ENCODE measurements at places on chromosomes 2 and 18.

GRCh38 chr2:174161490-174161889 lies 86.8 kb downstream of the OLA1 start:
- DNase-seq: no peak

GRCh38 chr18:25538175-25538922 lies 186.4 kb upstream of the ZNF521 start:
- no peak for DNase-seq

DNA sequence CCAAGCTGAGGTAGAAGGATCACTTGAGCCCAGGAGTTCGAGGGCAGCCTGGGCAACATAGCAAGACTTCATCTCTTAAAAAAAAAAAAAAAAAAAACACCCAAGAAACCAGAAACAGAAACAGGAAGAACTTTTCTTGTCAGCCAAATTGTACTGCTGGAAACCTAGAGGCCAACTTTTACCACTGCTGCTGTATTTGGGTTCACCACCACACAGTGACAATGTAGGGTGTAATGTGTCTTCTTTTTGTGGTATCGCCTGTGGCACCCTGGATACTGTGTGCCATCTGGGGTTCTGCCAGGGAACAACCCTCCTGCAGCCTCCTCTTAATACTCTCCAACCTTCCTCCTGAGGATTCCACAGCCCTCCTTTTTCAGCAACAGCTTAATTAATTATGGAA lies 72.6 kb downstream of the STK39 start:
- peak; percentile 3 for DNase-seq

GRCh38 chr2:233460726-233461441 lies 105.7 kb downstream of the USP40 start:
- DNase-seq: no peak

GRCh38 chr2:85751627-85752026 lies 2.2 kb upstream of the ATOH8 start:
- no peak for DNase-seq

- DNase-seq: no peak
Observed at GRCh38 chr2:158967731-158968395, 577 bp upstream of the TANC1 start.

GRCh38 chr2:12852135-12852534 lies 135.4 kb downstream of the TRIB2 start:
- no peak for DNase-seq

GRCh38 chr18:31325051-31325450 lies 7.1 kb downstream of the DSG1 start:
- DNase-seq: no peak
